Activated CD8-positive, alpha-beta T cell treated with anti-CD3 and anti-CD28 coated beads, Interleukin-2, amount 10 ng/mL, durations not matched to agents 7 days and 5 days (primary cell): ENCODE measurements at places on chromosomes 7 and 10. TPM values are rescaled to one million over a fixed set of nuclear protein-coding genes. Genes with fewer than 3 reads are reported as not detected.

- DNase-seq, result no peak
These were observed 13.1 kb downstream of the PLAU start for GRCh38 chr10:73923935-73924598.

DNA sequence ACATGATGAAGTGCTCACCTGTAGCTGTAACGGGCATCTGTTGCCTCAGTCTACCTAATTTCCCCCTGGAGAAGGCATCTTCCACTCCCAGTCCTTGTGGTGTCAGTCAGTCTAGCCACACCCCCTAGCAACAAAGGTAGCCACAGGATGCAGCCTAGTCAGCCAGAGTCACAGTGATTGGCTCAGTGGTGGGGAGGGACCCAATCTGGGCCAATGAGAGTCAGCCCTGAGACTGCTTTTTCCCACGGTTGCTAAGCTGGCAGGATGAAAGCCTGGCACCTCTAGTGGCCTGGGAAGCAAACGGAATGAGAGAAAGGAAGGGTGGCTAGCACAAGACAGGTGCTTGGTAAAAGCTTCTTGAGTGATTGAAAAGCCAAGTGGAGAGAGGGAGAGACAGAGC, 118.6 kb downstream of the SH3PXD2A start:
- DNase-seq, result no peak

DNA sequence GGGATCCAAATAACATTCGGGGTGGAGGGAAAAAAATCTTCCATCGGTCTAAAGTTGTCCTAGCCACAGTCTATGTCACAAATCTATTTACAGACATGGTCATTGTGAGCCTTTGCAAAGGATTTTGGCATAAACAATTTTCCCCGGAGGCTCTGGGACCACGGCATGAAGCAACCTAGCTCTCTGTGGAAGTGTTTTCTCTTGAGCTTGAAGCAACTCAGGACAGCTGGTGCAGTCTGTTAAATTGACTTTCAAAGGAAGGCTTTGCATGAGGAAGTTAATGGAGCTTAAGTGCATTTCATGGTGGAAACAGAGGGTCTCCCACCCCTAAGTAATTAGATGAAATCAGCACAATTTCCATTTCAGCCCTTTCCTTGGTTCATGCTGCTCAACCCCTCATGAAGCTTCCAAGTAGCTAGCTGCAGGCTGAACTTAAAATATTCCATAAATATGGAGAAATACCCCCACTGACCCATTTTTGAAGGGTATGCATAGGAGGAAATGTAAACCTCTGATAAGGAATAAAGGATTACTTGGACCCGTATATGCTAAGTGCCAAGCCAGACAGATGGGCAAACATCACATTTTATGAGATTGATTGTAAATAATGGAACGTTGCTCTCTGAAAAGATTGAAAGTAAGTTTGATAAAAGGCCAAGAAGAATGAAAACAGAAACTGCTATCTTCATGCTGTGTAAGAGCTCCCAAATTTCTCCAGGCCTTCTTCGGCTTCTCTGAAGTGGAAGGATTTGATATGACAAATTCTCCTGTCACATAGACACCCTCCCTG, 39.9 kb downstream of the CCDC3 start:
- DNase-seq, result no peak

Gene OR13A1
- total RNA-seq, result not detected
